ENCODE measurements at places on chromosomes 7 and 10. TPM values are rescaled to one million over a fixed set of nuclear protein-coding genes. Genes with fewer than 3 reads are reported as not detected.

The GJD4 gene
- total RNA-seq = 2.1 TPM

The SEMA3E gene
- 1.0 TPM for total RNA-seq

The FXYD4 gene
- not detected for total RNA-seq

The CPN1 gene
- total RNA-seq = not detected

The LRRC61 gene
- total RNA-seq = 5.7 TPM

The TCF7L2 gene
- total RNA-seq = 33.9 TPM

The SFRP5 gene
- total RNA-seq = 1.6 TPM

The FFAR4 gene
- 0.52 TPM for total RNA-seq

The OR2AE1 gene
- total RNA-seq = not detected

Data from skeletal muscle tissue (tissue), 5 donors.